Myometrial cell (primary cell): ENCODE measurements at places on chromosomes 6 and 20. TPM values are rescaled to one million over a fixed set of nuclear protein-coding genes. Genes with fewer than 3 reads are reported as not detected.

Gene SLC24A3
- total RNA-seq: 0.29 and 1.2 TPM in 2 replicates

Gene PBOV1
- not detected in 2 replicates for total RNA-seq

Gene CST4
- not detected in 2 replicates for total RNA-seq

Gene LCA5
- total RNA-seq: 4.0 and 4.1 TPM in 2 replicates

Gene SLC17A2
- total RNA-seq: not detected in 2 replicates

Gene CCN2
- 34.0 and 39.3 TPM in 2 replicates for total RNA-seq

Gene ZNF512B
- 7.1 and 8.6 TPM in 2 replicates for total RNA-seq

Gene DEFB124
- total RNA-seq: not detected in 2 replicates

Gene TTPAL
- 16.7 and 18.6 TPM in 2 replicates for total RNA-seq

Gene RIPOR3
- 0.35 and 0.58 TPM in 2 replicates for total RNA-seq

Gene CTAGE9
- total RNA-seq: not detected in 2 replicates

Gene RRP36
- 132 and 144 TPM in 2 replicates for total RNA-seq

Gene MYLK2
- 0.18 TPM in 1 of 2 replicates, not detected in the other for total RNA-seq

Gene AFG1L
- 2.9 and 6.0 TPM in 2 replicates for total RNA-seq

Gene LRRC73
- 0.89 TPM in 1 of 2 replicates, not detected in the other for total RNA-seq

Gene CPXM1
- 6.4 and 10.1 TPM in 2 replicates for total RNA-seq

Gene NOX3
- not detected in 2 replicates for total RNA-seq
